ENCODE measurements at places on chromosomes 16 and 17. TPM values are rescaled to one million over a fixed set of nuclear protein-coding genes. Genes with fewer than 3 reads are reported as not detected.

DNA sequence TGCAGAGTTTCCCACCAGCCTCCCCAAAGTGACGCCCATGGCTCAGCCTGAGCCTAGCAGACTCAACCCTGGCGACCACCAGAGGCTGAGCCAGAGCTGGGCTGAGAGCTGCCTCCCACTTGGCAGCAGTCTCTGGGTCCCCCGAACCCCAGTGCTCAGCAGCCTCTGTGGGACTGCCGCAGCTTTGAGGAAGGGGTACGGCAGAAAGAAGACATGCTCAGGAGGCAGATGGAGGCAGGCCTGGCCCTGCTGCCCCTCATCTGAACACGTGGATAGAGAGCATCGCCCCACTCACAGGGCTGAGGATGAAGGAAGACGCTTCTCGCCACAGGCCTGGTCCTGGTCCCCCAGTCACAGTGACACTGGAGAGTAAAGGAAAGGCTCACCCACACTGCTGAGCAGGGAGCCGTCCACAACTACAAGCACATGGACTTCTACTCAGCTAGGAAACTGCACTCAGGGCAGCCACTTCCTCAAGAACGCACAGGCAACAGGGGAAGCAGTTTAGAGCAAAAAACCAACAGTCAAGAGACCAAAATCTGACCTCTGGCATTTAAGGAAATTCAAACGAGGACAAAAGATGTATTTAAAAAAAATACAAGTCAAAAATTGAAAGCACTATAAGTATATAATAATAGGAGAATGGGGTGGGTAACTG is 45.2 kb upstream of the GSG1L start:
- no peak for DNase-seq
- no peaks in the 10 kb centered on the region for H3K27me3 ChIP-seq
- H3K36me3 ChIP-seq: peaks cover 28% of the 10 kb centered on the region
- no peak overlapping the region for H3K4me3 ChIP-seq

The SLC39A11 gene
- total RNA-seq: 39.9 TPM

The RNF43 gene
- 14.0 TPM for total RNA-seq

The FAM20A gene
- 24.8 TPM for total RNA-seq

DNA sequence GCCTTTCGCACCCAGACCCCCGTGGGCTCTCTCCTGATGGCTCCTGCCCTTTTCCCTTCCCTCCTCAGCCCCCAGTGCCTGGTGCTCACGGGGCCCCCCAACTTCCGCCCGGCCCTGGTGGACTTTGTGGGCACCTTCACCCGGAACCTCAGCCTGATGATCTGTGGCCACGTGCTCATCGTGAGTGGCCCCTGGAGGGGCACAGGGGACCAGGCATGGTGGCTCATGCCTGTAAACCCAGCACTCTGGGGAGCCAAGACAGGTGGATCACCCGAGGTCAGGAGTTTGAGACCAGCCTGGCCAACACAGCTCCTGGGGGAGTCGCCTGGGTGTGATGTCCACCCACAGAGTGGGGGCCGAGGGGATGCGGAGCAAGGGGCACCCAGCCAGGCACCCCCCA is 21.3 kb downstream of the SLC12A3 start:
- no peak overlapping the region for H3K4me3 ChIP-seq
- no peaks in the 10 kb centered on the region for H3K4me1 ChIP-seq
- H3K27me3 ChIP-seq: no peaks in the 10 kb centered on the region
- H3K36me3 ChIP-seq: no peaks in the 10 kb centered on the region

- no peak overlapping the region for H3K27ac ChIP-seq
- H3K4me3 ChIP-seq: no peak overlapping the region
- H3K27me3 ChIP-seq: peaks cover 9% of the 10 kb centered on the region
- H3K36me3 ChIP-seq: no peaks in the 10 kb centered on the region
- H3K4me1 ChIP-seq: no peaks in the 10 kb centered on the region
Observed at GRCh38 chr17:55366020-55366481, 55.6 kb downstream of the MMD start.

DNA sequence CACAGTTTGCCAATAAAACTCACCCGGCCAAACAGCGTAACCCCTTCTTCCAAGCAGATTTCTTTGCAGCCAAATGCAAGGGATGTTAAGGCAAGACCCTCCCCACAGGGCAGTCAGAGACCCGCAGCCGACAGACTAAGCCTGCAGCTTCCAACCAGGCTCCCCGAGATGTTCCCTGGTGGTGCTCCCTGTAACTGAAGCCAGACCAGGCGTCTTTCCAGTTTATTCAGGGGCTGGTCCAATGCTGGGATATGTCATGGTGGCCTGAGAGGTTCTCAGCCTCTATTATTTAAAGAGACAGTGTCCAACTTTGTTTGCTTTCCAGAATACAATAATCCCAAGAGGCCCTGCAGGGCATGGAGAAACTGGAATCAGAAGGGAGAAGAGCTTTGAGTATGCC is at the start of gene PMP22:
Gene PMP22, minus strand, starts transcription at position 196 of the 400 bp plus-strand sequence. CDS start 4,599 bp downstream, outside the sequence.
- peaks cover 12% of the 10 kb centered on the region for H3K4me1 ChIP-seq
- DNase-seq: no peak
- H3K36me3 ChIP-seq: no peaks in the 10 kb centered on the region
- H3K27ac ChIP-seq: no peak within 1 kb of the TSS
- H3K4me3 ChIP-seq: peak within 1 kb of the TSS; percentile 27
- peaks cover 97% of the 10 kb centered on the region for H3K27me3 ChIP-seq

GRCh38 chr17:36133602-36134236 is 30.1 kb downstream of the CCL4 start:
- no peak overlapping the region for H3K4me3 ChIP-seq
- no peak for DNase-seq
- no peak overlapping the region for H3K27ac ChIP-seq
- peaks cover 3% of the 10 kb centered on the region for H3K27me3 ChIP-seq
- peaks cover 16% of the 10 kb centered on the region for H3K4me1 ChIP-seq
- no peaks in the 10 kb centered on the region for H3K36me3 ChIP-seq

GRCh38 chr17:50522766-50523165 is 9.8 kb upstream of the EPN3 start:
- H3K27ac ChIP-seq: no peak overlapping the region
- no peaks in the 10 kb centered on the region for H3K27me3 ChIP-seq
- DNase-seq: no peak
- H3K4me1 ChIP-seq: peaks cover 7% of the 10 kb centered on the region
- H3K36me3 ChIP-seq: no peaks in the 10 kb centered on the region

The ADCY7 gene
- 16.8 TPM for total RNA-seq

DNA sequence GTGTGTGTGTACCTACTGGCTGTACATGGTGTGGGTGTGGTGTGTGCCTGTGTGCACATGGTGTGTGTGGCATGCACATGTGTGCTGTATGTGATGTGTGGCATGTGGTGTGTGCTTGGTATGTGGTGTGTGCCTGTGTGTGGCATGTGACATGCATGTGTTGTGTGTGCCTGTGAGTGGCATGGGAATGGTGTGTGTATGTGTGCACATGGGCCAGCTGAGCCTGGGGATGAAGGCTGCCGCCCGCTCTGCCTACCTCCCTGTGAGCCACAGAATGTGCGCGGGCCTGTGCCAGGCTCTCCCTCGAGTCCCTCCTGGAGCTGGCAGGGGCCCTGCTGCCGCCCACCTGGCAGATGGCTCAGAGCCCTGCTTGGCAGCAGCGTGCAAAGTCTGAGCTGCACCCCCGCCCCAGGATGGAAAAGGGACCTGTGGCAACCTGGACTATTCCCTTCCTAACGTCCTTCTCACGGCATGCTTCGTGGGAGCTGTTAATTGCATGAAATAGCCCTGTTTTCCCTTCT is 9.3 kb downstream of the PRSS27 start:
- H3K4me1 ChIP-seq: no peaks in the 10 kb centered on the region
- DNase-seq: no peak
- H3K36me3 ChIP-seq: no peaks in the 10 kb centered on the region

DNA sequence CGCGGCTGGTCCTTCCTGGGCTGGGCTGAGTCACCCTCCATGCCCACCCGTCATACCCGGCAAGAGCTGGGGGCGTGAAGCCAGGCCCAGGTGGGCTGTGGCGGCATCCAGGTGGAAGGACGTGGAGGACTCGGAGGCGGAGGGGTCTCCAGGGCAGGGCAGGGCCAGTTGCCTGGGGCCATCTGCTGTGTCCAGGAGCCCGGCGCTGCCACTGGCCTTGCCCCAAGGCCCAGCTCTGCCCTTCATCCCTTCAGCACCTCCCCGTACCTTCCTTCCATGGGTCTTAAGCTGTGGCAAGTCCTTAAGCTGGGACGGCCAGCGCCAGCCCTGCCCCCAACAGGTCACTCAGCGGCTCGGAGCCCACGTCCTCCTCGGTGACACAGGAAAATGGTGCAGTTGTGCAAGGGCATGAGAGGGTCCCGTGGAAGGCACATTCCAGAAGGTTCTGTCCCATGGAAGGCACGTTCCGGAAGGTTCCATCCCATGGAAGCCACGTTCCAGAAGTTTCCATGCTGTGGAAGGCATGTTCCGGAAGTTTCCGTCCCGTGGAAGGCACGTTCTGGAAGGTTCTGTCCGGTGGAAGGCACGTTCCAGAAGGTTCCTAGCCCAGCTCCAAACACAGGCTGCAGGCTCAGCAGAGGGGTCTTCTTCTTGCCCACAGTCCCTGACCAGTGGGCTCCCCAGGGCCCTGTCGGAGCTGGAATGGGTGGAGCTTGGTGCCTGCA is 10.4 kb upstream of the CDH15 start:
- no peak overlapping the region for H3K27ac ChIP-seq
- H3K27me3 ChIP-seq: peaks cover 8% of the 10 kb centered on the region
- H3K36me3 ChIP-seq: no peaks in the 10 kb centered on the region
- H3K4me3 ChIP-seq: no peak overlapping the region

- H3K27ac ChIP-seq: no peak overlapping the region
- H3K36me3 ChIP-seq: no peaks in the 10 kb centered on the region
- peaks cover 17% of the 10 kb centered on the region for H3K27me3 ChIP-seq
- H3K4me1 ChIP-seq: no peaks in the 10 kb centered on the region
- DNase-seq: no peak
Observed at GRCh38 chr16:55933038-55933437, 57.9 kb upstream of the CES5A start.

GRCh38 chr17:7072406-7072805 is 7.6 kb downstream of the CLEC10A start:
- no peak for DNase-seq
- H3K27me3 ChIP-seq: peaks cover 17% of the 10 kb centered on the region
- H3K4me1 ChIP-seq: no peaks in the 10 kb centered on the region
- H3K36me3 ChIP-seq: no peaks in the 10 kb centered on the region
- H3K27ac ChIP-seq: no peak overlapping the region

The IL32 gene
- total RNA-seq: 44.1 TPM

- H3K27ac ChIP-seq: no peak overlapping the region
- peaks cover 10% of the 10 kb centered on the region for H3K27me3 ChIP-seq
- H3K4me1 ChIP-seq: no peaks in the 10 kb centered on the region
- no peaks in the 10 kb centered on the region for H3K36me3 ChIP-seq
Observed at GRCh38 chr17:10332515-10332914, 40.3 kb downstream of the MYH13 start.

The EFNB3 gene
- total RNA-seq: 11.4 TPM

- no peak overlapping the region for H3K4me3 ChIP-seq
- DNase-seq: peak; percentile 79
- H3K27ac ChIP-seq: no peak overlapping the region
- no peaks in the 10 kb centered on the region for H3K27me3 ChIP-seq
- peaks cover 9% of the 10 kb centered on the region for H3K36me3 ChIP-seq
Observed at GRCh38 chr17:7889166-7889955, 772 bp downstream of the CHD3 start.

- peak; percentile 42 for DNase-seq
- H3K4me1 ChIP-seq: peaks cover 29% of the 10 kb centered on the region
- no peak overlapping the region for H3K4me3 ChIP-seq
- no peaks in the 10 kb centered on the region for H3K27me3 ChIP-seq
- H3K36me3 ChIP-seq: peaks cover 19% of the 10 kb centered on the region
Observed at GRCh38 chr16:67040906-67041305, 12.0 kb downstream of the CBFB start.

- no peaks in the 10 kb centered on the region for H3K27me3 ChIP-seq
- DNase-seq: no peak
- H3K27ac ChIP-seq: no peak overlapping the region
- H3K36me3 ChIP-seq: no peaks in the 10 kb centered on the region
- H3K4me3 ChIP-seq: no peak overlapping the region
- no peaks in the 10 kb centered on the region for H3K4me1 ChIP-seq
Observed at GRCh38 chr17:4420692-4421131, 13.0 kb upstream of the SPNS3 start.

DNA sequence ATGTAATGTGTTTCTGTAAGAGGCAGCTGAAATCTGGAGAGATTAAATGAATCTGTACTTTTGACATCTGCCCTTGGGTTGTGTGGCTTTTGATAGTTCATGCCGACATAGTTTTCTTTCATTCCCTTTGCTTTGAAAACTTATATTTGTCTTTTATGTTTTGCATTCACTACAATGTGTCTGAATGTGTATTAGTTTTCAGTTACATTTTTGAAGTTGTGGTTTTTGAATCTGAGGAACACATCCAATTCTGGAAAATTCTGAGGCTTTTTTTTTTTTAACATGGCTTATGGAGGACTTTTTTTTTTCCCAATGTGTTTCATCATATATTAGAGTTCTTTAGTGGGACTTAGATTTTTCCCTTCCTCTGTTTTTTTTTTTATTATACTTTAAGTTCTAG is 683.7 kb upstream of the SOX9 start:
- H3K4me3 ChIP-seq: no peak overlapping the region
- H3K4me1 ChIP-seq: peaks cover 9% of the 10 kb centered on the region
- H3K36me3 ChIP-seq: no peaks in the 10 kb centered on the region
- no peak for DNase-seq

- no peaks in the 10 kb centered on the region for H3K36me3 ChIP-seq
- H3K4me1 ChIP-seq: peaks cover 4% of the 10 kb centered on the region
- DNase-seq: no peak
Observed at GRCh38 chr17:80980397-80981061, 11.1 kb upstream of the CHMP6 start.

The DNAH9 gene
- 6.2 TPM for total RNA-seq

DNA sequence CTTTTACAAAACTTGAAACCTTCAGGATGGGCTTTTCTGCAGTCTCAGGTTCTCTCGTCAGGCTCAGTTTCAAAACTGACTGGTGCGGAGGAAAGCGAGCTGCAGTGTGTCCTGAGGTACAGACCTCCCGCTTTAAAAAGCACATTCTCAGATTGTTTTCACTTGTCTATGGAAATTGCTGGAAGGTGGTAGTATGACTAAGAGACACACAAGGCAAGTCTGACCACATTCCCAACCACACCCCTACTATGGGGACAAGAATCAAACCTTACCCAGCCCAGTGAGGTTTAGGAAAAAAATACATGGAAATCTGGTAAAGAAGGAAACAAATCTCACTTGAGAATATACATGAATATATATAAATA is 18.2 kb downstream of the SRP68 start:
- no peak for DNase-seq
- H3K4me3 ChIP-seq: peak overlapping the region; percentile 80
- H3K27ac ChIP-seq: peak overlapping the region; percentile 99
- H3K36me3 ChIP-seq: peaks cover 44% of the 10 kb centered on the region
- H3K27me3 ChIP-seq: no peaks in the 10 kb centered on the region
